Central memory CD8-positive, alpha-beta T cell (primary cell): ENCODE measurements at places on chromosomes 6 and 20.
A peak's percentile ranks its signal among the peaks of the same experiment; 100 is the strongest.

- DNase-seq, result no peak
Measured at GRCh38 chr6:21438237-21438985, 155.1 kb upstream of the SOX4 start.

- no peak for DNase-seq
Measured at GRCh38 chr6:90970672-90971071, 383.8 kb upstream of the MAP3K7 start.

GRCh38 chr6:29847871-29848630, 20.4 kb downstream of the HLA-G start:
- peak; percentile 87 for DNase-seq

GRCh38 chr20:31237763-31238162, 19.7 kb upstream of the DEFB115 start:
- no peak for DNase-seq

DNA sequence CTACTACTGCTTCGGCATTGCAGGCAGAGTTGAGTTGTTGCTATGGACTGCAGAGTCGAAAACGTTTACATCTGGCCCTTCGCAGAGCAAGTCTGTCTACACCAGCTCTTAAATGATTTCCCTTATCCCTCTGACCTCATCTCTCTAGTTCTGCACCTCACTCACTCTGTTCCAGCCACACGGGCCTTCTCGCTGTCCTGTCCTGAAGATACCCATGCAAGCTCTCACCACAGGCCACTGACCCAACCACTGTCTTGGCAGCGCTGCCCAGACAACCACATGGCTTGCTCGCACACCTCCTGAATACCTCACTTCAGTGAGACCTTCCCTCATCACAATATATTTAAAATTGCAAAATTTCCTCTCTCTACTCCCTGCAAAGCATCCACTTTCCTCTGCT, 31.4 kb downstream of the B4GALT5 start:
- no peak for DNase-seq

- no peak for DNase-seq
Measured at GRCh38 chr20:17654649-17655285, 27.3 kb downstream of the RRBP1 start.

DNA sequence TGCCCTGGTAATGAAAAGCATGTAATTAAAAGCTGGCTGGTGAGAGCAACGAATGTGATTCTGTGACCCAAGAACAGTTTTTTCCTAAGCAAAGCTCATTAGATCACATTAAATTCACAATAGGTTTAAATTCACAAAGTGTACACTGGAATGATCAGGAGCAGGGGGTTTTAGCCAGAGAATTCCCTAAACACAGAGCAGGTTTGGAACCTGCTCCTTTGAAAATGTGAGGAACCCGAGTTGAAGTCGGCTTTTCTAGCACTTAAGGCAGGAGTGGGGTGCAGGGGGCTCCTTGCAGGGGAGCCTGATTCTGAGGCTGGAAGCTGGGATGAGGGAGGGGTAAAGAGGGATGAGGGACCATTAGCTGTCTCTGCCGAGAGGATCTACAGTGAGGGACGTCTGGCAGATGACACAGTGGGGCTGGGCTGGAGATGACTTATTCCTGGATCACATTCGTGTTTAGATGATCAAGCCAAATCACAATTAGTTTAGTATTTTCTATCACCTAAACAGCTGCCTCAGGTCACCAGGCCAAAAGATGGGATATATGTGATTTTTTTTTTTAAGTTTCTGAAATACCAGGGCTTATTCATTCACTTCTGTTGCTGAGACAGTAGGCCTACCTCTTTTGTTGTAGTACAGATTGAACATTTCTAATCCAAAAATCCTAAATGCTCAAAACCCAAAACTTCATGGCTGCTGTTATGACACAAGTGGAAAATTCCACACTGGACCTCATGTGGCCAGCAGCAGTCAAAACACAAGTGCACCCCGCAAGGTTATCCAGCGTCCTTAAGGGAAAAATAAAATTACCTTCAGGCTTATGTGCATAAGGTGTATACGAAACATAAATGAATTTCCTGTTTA, 93.1 kb upstream of the HIVEP1 start:
- no peak for DNase-seq

DNA sequence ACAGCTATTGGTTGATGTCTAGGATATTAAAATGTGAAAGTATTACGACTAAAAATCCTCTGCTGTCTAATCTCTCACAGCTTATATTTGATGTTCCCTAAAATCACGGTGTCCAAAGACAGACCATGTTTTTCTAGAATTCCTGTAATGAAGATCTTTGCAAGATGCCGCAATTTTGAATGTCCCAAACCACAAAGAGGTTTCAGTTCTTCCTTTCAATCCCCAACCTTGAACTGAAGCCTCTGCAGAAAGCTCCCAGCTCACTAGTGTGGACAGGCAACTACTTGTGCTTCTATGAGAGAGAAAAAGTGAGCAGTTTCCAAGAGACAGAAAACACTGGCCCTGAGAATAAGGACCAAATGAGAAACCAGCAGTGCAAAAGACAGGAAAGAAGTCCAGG, 370.1 kb downstream of the FOXA2 start:
- no peak for DNase-seq

DNA sequence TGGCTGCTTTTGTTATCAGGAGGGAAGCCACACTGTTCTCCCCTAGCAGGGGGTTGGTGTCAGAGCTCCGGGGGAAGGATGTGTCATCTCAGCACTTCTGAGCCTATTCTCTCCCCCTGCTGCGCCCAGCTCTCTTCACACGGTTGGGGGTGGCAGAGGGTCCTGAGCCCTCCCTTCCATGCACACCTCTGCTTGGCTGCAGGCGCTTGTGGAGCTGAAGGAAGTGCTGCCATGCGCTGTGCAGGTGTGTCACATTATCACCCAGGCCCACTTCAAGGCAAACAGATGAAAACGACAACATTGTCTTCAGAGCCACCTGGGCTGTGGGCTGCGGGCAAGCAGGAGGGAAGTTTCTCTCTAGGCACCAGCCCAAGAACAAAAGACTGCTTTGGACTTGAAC, 263.4 kb downstream of the BMP7 start:
- DNase-seq, result no peak

DNA sequence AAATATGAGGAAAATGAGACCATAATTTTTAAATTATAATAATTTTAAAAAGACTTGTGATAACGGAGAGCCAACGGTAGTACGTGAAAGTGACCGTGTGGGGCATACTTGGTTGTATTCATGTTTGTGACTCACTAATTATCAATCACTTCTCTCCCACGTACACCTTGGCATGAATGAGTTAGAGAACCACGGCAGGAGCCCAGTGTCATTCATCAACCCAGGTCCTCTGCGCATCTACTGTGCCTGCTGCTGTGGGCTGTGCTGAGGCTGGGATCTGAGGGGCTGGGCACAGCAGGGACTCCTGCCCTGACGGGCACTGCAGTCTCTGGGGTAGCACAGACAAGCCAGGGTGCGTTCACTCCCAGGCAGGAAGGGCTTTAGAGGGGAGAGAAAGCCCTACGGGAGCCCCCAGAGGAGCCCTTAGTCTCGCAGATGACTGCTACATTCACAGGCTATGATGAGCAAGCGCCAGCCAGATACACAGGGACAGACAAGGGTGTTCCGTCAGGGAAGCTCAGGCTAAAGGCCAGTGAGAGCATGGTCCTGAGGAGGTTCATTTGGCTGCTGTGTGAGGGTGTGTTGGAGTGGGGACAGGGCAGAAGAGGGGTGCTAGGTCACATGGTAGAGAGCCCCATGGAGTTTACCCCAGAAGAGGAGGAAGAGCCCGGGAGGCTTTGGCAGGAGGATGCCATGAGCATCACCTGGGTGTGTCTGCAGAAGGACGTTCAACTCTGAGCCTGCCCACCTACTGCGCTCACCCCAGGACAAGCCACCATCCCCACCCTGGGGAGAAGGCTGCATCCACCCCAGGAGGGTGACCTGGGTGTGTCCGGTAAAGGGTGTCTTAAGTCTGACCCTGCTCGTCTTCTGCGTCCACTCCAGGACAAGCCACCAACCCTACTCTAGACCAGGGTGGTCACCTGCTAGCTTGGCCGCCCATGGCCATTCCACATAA, 8.2 kb upstream of the RPS6KA2 start:
- DNase-seq, result no peak
